ENCODE measurements at places on chromosomes 7 and 10.
A peak's percentile ranks its signal among the peaks of the same experiment; 100 is the strongest.

DNA sequence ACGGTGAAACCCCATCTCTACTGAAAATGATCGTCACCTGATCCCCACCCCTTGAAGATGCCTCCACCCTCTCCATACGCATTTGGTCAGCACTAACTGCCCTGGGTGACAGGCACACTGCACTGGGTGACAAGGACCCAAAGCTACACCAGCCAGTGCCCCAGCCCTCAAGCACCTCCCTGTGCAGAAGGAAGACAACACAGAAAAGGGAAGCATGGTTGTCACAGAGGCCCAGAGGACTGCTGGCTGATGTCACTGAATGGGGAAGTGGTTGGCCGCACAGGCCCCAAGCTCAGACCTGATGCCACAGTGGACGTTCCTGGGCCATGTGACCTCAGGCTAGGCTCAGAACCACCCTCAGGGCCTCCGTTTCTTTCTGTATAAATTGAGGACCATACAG lies 4.2 kb upstream of the PILRA start:
- DNase-seq = peak; percentile 96

GRCh38 chr7:150451097-150451793 lies 815 bp downstream of the GIMAP8 start:
- peak; percentile 67 for DNase-seq

DNA sequence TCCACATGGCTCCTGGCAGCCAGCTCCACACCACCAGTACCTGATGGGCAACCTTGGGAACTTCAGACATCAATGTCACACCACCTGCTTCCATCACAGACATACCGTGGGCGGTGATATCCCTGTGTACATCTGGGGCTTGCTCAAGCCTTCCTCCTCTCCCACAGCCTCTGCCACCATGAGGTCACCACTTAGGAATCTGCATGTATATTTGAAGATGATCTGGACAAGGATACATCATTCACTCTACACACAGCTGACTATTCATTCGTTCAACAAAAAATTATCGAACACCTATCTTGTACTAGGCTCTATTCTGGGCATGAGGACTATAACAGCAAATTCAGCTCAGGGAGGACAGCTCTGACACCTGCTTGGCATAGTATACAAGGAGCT lies 6.8 kb downstream of the DLG5 start:
- no peak for DNase-seq

- DNase-seq = no peak
Measured at GRCh38 chr10:97059006-97059871, 126.5 kb downstream of the SLIT1 start.

GRCh38 chr7:77579797-77580196 lies 42.7 kb downstream of the PTPN12 start:
- DNase-seq = peak; percentile 31

DNA sequence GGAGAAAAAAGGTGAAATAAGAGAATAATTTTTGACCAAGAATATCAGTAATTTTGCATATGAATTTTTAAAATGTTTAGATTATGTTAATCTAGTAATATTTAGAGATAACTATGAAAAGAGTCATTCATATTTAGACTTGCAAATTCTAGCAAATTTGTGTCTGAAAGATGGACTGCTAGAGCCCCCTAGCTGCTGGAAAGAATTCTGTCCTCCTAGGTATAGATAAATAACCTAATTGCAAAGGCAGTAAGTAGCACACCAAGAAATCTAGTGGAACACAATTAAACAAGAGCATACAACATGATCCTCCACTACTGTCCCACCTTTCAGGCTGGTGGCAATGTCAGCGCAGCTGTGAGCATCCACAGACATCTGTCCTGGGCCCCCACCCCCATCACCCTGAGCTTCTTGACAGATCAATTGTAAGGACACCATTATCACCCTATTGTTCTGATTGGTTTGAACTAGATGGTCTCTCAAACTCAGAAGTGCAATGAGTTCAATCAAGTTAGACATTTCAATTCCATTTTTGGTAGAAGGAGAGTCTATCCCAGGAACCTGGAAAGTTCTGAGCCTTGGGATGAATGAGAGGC lies 15.0 kb upstream of the GFRA1 start:
- DNase-seq = peak; percentile 43

- DNase-seq = peak; percentile 35
Measured at GRCh38 chr7:158828133-158829020, 932 bp downstream of the ESYT2 start.

- no peak for DNase-seq
Measured at GRCh38 chr10:100004805-100005510, 4.8 kb downstream of the DNMBP start.

GRCh38 chr7:122556219-122556618 lies 142.7 kb downstream of the RNF133 start:
- no peak for DNase-seq

- DNase-seq = no peak
Measured at GRCh38 chr10:63883861-63884260, 362.7 kb downstream of the REEP3 start.

- no peak for DNase-seq
Measured at GRCh38 chr10:121059351-121059750, 208.2 kb downstream of the WDR11 start.

GRCh38 chr7:27945058-27945795 lies 205.3 kb downstream of the TAX1BP1 start:
- no peak for DNase-seq

DNA sequence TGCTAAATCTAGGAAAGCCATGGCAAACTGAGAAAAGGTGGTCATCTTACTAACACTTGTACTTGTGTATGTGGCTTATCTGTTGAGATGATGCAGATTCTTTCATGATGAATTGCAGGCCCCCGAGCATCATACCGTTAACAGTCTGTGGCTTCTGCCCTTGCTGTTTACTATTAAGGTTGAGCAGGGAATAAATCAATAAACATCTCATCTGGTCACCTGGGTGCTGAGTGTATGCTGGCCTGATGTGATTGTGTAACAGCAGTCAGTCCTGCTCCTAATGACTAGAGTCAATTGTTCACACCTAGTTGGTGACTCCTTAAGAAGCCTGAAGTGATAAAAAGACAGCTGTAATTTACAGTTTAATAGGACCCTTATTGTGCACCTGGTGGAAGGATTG lies 8.3 kb upstream of the GNAT3 start:
- DNase-seq = no peak

DNA sequence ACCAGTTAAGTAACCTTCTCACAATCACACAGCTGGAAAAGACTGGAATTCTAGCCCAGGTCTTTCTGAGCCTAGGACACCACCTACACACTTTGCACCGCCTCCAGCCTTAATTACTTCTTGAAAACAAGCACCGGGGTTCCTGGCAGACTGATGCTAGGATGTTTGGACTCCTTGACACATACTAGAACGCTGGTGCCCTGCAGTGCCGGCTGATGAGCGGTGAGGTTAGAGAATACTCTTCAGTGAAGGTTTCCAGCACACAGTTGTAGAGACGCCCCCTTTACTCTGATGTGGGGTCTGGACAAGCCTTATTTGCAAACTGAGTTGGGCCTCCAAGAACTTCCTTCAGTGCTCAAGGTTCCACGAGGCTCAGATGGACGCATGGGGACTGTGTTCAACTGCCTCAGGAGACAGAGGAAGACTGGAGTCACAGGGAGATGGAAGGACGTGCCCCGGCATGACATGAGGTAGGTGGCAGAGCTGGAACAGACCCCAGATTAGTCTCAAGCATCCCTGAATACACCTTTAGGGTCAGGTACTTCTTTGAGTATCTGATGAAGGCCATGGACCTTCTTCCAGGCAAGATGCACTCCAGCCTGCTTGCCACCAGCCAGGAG lies 89.6 kb downstream of the COBL start:
- no peak for DNase-seq

DNA sequence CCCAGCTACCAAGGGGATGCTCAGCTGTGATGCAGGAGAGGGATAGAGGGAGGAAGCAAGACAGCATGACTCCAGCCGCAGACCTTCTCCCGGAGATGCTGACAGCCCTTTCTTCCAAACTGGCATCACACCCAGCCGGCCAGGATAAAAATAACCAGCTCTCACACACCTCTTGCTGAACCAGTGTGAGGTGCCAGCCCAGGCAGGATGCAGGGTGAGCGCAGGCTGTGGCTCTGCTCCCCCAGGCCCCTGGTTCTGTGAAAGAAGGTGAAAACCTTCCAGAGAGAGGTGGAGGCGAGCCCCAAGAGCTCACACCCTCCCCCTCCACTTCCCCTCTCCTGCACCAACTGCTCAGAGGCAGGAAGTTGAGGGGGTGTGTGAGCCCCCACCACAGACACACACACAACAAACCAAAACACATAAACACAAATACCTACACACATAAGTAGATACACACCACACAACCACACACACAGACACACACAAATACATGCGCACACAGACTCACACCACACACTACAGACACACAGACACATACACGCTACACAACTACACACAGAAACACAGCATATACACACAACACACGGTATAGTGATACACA lies 4.0 kb downstream of the GPR15LG start:
- no peak for DNase-seq

GRCh38 chr7:153507885-153508284 lies 544.3 kb upstream of the DPP6 start:
- DNase-seq = no peak

GRCh38 chr7:33727315-33727714 lies 178.0 kb upstream of the BMPER start:
- DNase-seq = no peak

GRCh38 chr7:14195079-14195478 lies 205.6 kb upstream of the ETV1 start:
- no peak for DNase-seq

DNA sequence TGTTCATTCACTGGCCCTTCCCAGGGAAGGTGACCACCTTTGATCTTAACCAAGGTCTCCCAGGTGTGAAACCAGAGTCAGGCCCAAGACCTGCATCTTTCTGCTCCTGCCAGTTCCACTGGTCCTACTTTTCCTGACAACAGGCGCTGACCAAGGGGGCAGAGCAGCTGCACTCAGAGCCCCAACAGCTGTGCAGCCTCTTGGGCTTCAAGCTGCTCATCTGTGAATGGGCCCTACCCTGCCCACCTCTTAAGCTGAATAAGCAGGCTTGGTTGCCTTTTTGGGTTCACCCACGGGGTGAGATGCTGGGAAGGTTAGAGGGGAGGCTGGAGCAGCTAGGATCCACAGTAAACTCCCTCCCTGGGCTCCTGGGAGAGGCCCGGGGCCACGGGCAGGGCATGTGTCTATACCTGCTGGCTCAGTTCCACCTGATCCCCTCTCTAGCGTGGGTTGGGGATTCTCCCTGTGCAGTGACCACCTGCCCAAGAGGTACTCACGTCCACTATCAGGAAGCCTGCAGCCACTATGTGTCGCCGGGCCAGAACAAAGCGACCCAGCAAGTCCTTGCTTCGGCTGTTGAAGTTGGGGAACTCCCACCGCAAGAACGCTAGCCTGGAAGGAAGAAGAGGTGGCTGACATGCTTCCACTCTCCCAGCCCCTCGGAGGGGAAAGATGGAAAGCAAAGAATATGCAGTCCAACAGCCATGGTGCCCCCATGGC lies 10.6 kb downstream of the TBRG4 start:
- DNase-seq = no peak

- DNase-seq = no peak
Measured at GRCh38 chr7:48962821-48963505, 38.6 kb downstream of the CDC14C start.

DNA sequence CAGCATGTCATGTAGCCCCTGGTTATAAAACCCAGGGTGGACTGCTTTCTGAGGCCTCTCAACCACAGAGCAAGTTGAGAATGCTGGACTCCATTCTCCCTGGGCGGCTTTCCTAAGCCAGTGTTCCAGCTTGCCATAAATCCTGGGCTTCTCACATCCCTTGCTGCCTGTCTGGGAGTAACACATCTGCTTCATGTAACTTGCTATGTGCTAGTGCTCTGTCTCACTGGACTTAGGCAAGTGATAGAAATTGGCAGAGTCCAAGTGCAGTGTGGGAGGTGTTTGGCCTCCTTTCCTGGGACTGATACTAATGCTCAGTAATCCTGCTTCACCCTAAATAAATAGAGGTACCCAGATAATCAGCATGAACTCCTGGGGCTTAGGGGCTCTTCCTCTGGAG lies 277.1 kb upstream of the POM121L12 start:
- DNase-seq = no peak

DNA sequence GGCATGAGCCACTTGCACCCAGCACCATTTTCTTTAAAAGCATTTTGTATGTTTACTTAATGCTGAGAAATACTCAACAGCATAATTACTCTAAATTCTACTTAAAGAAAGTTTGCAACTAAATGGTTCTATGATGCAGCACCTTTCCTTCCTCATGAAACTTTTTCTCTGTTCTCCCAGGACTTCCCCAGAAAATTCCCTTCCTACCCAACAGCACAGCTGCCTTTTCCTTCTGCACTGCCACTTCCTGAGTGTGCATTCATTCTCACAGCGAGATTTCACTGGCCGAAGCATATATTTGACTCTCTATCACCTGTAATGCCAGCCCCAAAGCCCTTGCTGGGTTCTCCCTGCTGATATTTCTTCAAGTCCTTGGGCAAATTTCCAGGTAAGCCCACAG lies 41.5 kb upstream of the DGKI start:
- DNase-seq = peak; percentile 40

- no peak for DNase-seq
Measured at GRCh38 chr10:89336241-89336640, 8.4 kb downstream of the IFIT3 start.

GRCh38 chr7:106563466-106564150 lies 97.3 kb downstream of the CCDC71L start:
- DNase-seq = no peak

- no peak for DNase-seq
Measured at GRCh38 chr10:101292194-101293006, 61.6 kb upstream of the BTRC start.

- DNase-seq = no peak
Measured at GRCh38 chr10:64733980-64734379, 1212.8 kb downstream of the REEP3 start.

GRCh38 chr7:95411036-95411435 lies 14.9 kb upstream of the PON3 start:
- no peak for DNase-seq

GRCh38 chr10:78945838-78946237 lies 122.9 kb upstream of the ZMIZ1 start:
- DNase-seq = no peak
